ENCODE measurements at places on chromosomes 2 and 18. TPM values are rescaled to one million over a fixed set of nuclear protein-coding genes. Genes with fewer than 3 reads are reported as not detected.

- H3K4me1 ChIP-seq, result peaks cover 5% of the 10 kb centered on the region
- DNase-seq, result peak; percentile 80
Observed at GRCh38 chr2:19746611-19747309, 155.0 kb downstream of the TTC32 start.

DNA sequence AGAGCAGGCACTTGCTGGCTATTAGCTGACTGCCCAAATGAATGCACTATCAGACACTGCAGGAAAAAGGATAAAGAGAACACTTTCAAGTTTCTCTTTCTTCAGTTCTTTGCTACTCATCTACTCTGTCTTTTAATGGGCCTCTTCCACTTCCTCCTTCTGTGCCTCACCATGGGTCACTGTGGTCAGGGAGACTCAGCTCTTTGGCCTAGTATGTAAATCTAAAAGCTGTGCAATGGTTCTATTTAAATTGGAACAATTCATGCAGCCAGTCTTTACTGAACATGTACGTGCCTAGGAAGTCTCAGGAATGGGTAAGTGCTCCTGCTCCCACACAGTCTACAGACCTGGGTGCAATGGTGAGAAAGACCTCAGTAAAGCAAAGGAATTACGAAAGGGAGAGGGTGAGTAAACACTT is 79.1 kb upstream of the DNMT3A start:
- H3K36me3 ChIP-seq, result peaks cover 4% of the 10 kb centered on the region
- no peak overlapping the region for H3K4me3 ChIP-seq
- no peaks in the 10 kb centered on the region for H3K4me1 ChIP-seq
- peaks cover 3% of the 10 kb centered on the region for H3K27me3 ChIP-seq
- DNase-seq, result no peak

LAMA3 gene
- 1.7 TPM for total RNA-seq

DNA sequence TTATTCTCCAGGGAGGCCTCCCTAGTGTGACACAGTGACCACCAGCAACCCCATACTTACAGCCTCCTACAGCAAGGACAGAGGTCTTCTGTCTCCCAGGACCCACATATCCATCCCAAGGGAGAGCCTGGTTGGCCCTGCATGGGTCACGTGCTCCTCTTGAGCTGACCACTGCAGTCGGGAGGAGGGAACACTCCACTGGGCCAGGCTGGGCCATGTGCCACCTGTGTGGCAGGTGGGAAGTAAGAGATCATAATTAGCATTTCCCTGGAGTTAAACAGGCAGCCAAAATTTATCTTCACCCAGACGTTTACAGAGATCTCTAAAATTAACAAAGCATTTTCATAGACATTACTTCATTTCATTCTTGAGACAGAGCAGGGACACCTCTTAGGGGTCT is 33.4 kb upstream of the MLPH start:
- DNase-seq, result no peak
- H3K27me3 ChIP-seq, result peaks cover 6% of the 10 kb centered on the region
- no peak overlapping the region for H3K27ac ChIP-seq
- peaks cover 34% of the 10 kb centered on the region for H3K4me1 ChIP-seq

CTIF gene
- total RNA-seq, result 51.5 TPM

GRCh38 chr2:144414324-144414845 is 105.5 kb downstream of the ZEB2 start:
- DNase-seq, result no peak
- H3K4me3 ChIP-seq, result no peak overlapping the region
- H3K27ac ChIP-seq, result no peak overlapping the region
- H3K27me3 ChIP-seq, result peaks cover 5% of the 10 kb centered on the region
- H3K4me1 ChIP-seq, result peaks cover 5% of the 10 kb centered on the region
